ENCODE measurements at places on chromosomes 12 and 14.

GRCh38 chr14:104593241-104593701 is 11.3 kb downstream of the TMEM179 start:
- DNase-seq, result no peak

- DNase-seq, result no peak
These were observed 87.4 kb downstream of the SYT1 start for GRCh38 chr12:78951803-78952551.

DNA sequence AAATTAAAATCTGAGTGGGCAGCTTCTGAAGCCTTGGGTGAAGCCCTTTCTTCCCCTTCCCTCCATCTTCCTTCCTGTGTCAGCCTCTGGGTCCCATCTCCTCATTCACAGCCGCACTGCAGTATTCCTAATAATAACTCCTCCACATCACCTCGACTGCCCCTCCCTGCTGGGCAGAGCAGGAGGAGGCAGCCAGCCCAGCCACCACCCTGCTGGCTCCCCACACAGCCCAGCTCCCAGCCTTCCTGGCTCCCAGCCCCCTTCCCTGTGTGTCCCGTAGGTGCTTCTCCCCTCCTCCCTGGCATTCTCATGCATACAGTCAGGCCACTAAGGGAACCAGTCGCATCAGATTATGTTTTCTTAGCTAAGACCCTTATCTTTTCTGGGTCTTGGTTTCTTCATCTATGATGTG is 3.7 kb downstream of the IFFO1 start:
- DNase-seq, result no peak

- no peak for DNase-seq
These were observed 98.1 kb downstream of the GAS2L3 start for GRCh38 chr12:100671396-100672074.

DNA sequence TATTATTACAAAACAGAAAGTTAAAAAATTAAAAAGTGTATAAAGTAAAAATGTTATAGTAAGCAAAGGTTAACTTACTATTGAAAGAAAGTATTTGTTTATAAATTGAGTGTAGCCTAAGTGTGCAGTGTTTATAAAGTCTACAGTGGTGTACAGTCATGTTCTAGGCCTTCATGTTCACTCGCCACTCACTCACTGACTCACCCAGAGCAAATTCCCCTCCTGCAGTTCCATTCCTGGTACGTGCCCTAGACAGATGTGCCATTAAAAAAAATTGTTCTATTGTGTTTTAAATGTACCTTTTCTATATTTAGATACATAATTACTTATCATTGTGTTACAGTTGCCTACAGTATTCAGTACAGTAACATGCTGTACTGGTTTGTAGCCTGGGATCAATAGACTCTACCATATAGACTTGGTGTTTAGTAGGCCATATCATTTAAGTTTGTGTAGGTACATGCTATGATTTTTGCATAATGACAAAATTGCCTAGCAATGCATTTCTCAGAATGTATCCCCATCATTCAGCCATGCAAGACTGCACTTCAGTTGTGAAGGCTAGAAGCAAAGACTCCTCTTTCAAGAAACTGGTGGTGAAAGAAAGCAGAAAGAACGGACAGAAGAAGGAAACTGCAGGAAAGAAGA is 100.6 kb downstream of the DACT1 start:
- DNase-seq, result no peak

- no peak for DNase-seq
These were observed 469.9 kb downstream of the DPF3 start for GRCh38 chr14:72423957-72424356.

- no peak for DNase-seq
These were observed 468.1 kb downstream of the NPAS3 start for GRCh38 chr14:33406766-33407165.
